ENCODE measurements at places on chromosomes 5 and 9.

GRCh38 chr5:14405267-14405666 lies 176.3 kb upstream of the OTULINL start:
- no peaks in the 10 kb centered on the region for H3K4me1 ChIP-seq
- H3K27me3 ChIP-seq: no peaks in the 10 kb centered on the region
- H3K36me3 ChIP-seq: peaks cover 35% of the 10 kb centered on the region
- H3K27ac ChIP-seq: no peak overlapping the region
- DNase-seq: no peak

DNA sequence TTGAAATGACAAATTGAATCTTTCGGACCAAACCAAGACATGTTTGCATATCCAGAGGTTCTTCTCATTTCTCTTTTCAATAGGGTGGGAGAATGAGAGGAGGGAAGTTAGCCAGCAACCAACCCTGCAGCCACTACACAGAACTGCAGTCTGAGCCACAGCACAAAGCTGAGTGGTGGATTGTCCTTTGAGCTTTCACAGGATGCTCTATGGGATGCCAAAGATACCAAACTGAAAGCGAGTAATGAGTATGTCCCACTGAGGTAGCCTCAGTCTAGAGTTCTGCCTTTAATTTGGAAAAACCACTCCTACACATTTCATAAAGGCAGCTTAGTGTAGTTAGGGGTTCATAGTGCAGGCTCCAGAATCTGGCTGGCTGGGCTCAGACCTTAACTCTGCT lies 114.9 kb downstream of the MARCHF3 start:
- no peak overlapping the region for H3K27ac ChIP-seq
- H3K27me3 ChIP-seq: no peaks in the 10 kb centered on the region
- H3K4me1 ChIP-seq: no peaks in the 10 kb centered on the region
- no peak for DNase-seq

GRCh38 chr5:135833961-135834638 lies 363 bp upstream of the SLC25A48 start:
- peaks cover 8% of the 10 kb centered on the region for H3K27me3 ChIP-seq
- H3K4me3 ChIP-seq: peak overlapping the region; percentile 46
- no peak overlapping the region for H3K27ac ChIP-seq
- H3K4me1 ChIP-seq: 0 out of 2 replicates have a peak, but pooled peaks cover 5% of the 10 kb centered on the region
- DNase-seq: peak; percentile 42

DNA sequence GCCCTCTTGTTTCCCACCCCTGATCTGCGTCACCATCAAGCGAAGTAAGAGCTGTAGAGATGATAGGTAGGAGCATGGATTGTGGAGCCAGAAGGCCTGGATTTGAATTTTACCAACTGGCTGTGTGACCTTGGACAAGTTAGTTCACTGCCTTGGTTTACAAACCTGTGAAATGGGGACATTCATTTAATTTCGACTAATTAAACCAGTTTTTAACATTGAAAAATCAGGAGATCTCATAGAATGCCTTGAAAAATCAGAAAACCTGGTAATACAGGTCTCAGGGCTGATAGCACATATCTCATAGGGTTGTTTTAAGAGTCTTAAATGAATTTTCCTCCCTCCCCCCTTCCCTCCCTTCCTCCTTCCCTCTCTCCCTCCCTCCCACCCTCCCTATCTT lies 38.8 kb downstream of the STC2 start:
- no peak for DNase-seq
- H3K27ac ChIP-seq: no peak overlapping the region
- no peak overlapping the region for H3K4me3 ChIP-seq
- no peaks in the 10 kb centered on the region for H3K36me3 ChIP-seq
